ENCODE measurements at places on chromosomes 12 and 14.

DNA sequence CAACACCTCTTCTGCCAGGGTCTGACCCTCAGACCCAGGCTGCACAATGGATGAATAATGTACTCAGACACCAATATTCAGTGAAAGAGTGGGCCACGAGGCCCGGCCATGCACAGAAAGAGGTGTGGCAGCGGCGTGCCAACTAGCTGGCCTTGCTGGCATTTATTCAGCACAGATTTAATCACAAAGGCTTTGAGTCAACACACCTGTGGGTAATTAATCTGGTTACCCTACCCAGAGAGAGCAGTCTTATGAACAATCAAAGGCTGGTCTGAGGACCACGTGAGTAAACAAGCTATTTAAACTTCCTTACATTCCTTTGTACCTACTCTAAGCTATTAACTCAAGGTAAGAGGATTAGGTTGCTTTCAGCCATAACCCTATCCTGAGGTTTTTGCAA, 324.8 kb downstream of the C12orf50 start:
- no peak for DNase-seq

DNA sequence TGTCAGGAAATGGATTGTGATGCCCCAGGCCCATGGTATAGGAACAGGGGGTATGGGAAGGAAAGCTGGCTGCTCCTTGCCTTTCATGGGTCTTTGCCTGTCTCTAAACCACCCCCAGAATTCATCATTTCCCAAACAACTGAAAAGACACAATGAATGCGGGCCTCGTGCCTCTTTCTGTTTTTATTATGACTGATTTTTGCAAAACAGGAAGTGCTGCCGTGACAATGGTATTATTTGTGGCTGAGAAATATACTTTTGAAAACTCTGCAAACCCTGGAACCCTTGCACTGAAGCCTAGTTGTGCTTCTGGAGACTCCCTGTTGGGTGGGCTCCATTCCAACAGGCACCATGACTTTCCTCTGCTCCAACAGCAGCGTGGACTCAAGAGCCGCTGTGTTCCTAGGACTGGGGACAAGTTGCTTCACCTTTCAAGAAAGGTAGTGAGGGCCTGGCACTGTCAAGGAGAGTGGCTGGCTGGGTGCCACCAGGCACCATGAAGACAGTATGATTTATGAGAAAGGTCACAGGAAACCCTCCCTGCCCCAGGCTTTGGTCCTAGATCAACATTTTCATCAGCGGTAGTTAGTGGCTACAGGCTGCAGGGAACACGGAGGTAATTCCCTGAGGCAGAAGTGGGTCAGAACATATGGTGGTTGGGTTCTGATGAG, 4.8 kb upstream of the DGLUCY start:
- DNase-seq = no peak

- DNase-seq = no peak
Measured at GRCh38 chr14:62897771-62898170, 147.5 kb downstream of the KCNH5 start.

GRCh38 chr12:102095677-102096263, 24.1 kb downstream of the NUP37 start:
- DNase-seq = no peak

- DNase-seq = no peak
Measured at GRCh38 chr12:108679106-108679681, 45.5 kb upstream of the SELPLG start.

DNA sequence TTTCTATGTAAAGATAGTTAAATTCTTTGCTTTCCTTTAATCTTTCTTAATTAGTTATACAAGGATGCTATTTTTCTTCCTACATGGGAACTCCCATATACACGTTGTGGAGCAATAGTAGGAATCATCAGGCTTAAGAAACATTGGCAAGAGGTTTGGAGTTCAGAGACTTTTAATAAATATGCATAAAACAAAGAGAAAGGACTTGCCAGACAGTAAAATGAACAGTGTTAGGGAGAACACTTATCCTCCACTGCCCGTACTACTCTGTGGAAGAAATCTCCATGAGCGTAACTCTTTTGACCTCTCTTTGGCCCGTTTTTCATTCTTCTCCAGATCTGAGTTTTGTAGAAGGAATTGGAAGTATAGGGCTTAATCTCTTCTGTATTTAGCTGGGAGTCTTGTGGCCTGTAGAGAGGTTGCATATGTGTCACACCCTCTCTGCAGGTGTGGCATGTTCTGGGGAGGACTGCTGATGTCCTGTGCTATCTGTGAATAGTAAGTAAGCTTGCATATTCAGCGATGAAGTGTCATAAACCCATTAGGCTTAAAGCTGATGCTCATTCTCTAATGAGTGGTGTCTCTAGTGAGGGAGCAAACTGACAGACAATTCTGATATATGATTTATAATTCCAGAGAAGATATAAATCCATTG, 455.4 kb upstream of the FAR2 start:
- no peak for DNase-seq

Data from stimulated activated CD4-positive, alpha-beta T cell treated with anti-CD3 and anti-CD28 coated beads, Interleukin-15, amount 100 ng/mL, for 48 hours (primary cell).